ENCODE measurements at places on chromosomes 16 and 17. TPM values are rescaled to one million over a fixed set of nuclear protein-coding genes. Genes with fewer than 3 reads are reported as not detected.

Gene HSD11B2
- not detected for total RNA-seq

- DNase-seq: no peak
- no peak overlapping the region for H3K27ac ChIP-seq
- H3K4me1 ChIP-seq: no peaks in the 10 kb centered on the region
- no peaks in the 10 kb centered on the region for H3K27me3 ChIP-seq
Observed at GRCh38 chr16:46852130-46852529, 21.1 kb upstream of the C16orf87 start.

Gene KRT33A
- total RNA-seq: not detected

DNA sequence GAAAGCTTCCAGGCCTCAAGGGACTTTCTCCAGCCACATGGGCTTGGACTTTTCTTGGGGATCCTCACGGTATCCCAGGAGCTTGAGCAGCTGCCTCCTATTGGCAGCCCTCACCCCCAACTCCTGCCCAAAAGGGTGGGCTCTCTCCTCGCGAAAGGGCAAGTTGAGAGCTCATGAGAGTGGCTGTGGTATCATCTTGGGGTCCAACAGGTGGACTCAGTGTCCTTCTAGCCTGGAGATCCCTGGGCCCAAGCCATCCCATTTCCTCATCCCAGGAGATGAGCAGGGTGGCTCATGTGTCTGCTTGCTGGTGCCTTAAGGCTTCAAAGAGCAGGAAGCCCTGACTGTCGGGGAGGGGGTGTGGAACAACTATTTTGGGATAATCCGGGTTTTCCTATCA lies 17.7 kb downstream of the TBX4 start:
- no peaks in the 10 kb centered on the region for H3K4me1 ChIP-seq
- no peak for DNase-seq
- no peak overlapping the region for H3K4me3 ChIP-seq

- H3K27me3 ChIP-seq: no peaks in the 10 kb centered on the region
- peaks cover 49% of the 10 kb centered on the region for H3K36me3 ChIP-seq
- no peak for DNase-seq
- H3K4me1 ChIP-seq: peaks cover 60% of the 10 kb centered on the region
- no peak overlapping the region for H3K4me3 ChIP-seq
Observed at GRCh38 chr16:4510747-4511426, 27.7 kb downstream of the CDIP1 start.

Gene HSF4
- 58.1 TPM for total RNA-seq

DNA sequence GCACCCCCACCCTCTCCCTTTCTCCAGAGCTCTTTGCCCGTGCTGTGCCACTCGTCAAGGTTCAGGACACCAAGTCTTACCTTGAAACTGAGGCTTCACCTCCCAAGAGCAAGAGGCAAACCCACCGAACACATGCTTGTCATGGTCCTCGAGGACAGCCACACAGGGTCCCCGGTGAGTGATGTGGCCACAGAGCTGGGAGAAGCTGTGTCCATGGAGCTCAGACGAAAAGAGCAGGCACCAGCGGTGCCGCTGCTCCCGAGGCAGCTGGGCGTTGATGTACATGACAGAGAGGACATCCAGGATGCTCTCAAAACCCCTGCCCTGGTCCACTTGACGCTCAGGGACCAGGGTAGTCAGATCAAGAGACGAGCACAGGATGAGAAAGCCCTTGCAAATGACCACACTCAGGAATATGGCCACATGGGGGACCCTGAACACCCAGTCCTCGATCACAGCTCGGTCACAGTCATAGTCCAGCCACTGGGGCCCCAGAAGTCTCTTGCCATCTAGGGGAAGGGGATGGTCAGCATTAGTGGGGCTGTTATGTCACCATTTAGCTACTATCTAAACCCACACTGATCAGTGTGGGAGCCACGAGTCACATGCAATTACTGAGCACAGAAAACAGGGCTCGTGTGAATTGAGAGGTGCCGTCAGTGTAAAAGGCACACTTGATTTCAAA lies 17.8 kb downstream of the MEAK7 start:
- no peaks in the 10 kb centered on the region for H3K27me3 ChIP-seq
- no peak for DNase-seq
- peaks cover 11% of the 10 kb centered on the region for H3K4me1 ChIP-seq
- H3K27ac ChIP-seq: no peak overlapping the region
- H3K4me3 ChIP-seq: no peak overlapping the region
- peaks cover 13% of the 10 kb centered on the region for H3K36me3 ChIP-seq

Gene RAP1GAP2
- 27.8 TPM for total RNA-seq
